ENCODE measurements at places on chromosomes 3 and 15.
A peak's percentile ranks its signal among the peaks of the same experiment; 100 is the strongest.

- DNase-seq, result no peak
Measured at GRCh38 chr3:97235179-97235578, 420.8 kb downstream of the EPHA6 start.

GRCh38 chr15:91320101-91320500 lies 220.0 kb downstream of the SV2B start:
- DNase-seq, result no peak

DNA sequence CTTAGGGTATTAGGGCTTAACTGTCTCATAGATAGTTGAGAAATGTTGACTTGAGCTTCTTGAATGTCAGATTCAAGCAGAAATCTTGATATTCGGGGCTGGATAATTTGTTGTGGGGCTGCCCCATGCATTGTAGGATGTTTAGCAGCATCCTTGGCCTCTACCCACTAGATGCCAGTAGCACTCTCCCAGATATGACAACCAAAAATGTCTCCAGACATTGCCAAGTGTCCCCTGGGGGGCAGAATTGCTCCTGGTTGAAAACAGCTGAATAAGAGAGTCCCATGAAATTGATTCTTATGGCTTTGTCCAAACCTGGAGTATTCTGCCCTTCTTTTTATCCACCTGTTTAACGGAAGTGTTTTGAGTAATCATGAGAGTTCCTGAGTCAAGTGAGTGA lies 15.9 kb upstream of the LCMT2 start:
- no peak for DNase-seq

GRCh38 chr3:16884084-16884747 lies 539 bp upstream of the PLCL2 start:
- DNase-seq, result peak; percentile 74

- DNase-seq, result no peak
Measured at GRCh38 chr3:55549177-55549576, 62.1 kb upstream of the WNT5A start.

GRCh38 chr3:8443829-8444791 lies 57.5 kb upstream of the LMCD1 start:
- DNase-seq, result no peak
